Smooth muscle cell of the brain vasculature (primary cell): ENCODE measurements at places on chromosomes 2 and 18.
A peak's percentile ranks its signal among the peaks of the same experiment; 100 is the strongest.

DNA sequence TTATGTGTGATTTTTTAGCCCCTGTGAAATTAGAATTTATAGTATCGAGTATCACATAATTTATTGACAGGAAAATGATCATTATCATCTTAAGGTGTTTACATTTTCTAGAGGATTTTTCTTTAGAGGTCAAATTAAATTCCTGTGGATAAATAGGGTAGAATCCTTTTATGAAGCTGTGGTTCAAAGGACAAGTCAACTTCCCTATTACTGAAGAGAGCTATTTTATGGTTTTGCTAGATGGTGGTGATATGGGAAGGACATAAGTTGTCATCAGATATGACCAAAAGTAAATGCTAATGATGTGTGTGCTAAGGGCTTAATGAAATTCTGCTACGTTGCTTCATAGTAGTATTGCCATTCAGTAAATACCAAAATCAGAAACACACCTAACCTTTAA, 80.1 kb downstream of the EML4 start:
- no peak for DNase-seq

DNA sequence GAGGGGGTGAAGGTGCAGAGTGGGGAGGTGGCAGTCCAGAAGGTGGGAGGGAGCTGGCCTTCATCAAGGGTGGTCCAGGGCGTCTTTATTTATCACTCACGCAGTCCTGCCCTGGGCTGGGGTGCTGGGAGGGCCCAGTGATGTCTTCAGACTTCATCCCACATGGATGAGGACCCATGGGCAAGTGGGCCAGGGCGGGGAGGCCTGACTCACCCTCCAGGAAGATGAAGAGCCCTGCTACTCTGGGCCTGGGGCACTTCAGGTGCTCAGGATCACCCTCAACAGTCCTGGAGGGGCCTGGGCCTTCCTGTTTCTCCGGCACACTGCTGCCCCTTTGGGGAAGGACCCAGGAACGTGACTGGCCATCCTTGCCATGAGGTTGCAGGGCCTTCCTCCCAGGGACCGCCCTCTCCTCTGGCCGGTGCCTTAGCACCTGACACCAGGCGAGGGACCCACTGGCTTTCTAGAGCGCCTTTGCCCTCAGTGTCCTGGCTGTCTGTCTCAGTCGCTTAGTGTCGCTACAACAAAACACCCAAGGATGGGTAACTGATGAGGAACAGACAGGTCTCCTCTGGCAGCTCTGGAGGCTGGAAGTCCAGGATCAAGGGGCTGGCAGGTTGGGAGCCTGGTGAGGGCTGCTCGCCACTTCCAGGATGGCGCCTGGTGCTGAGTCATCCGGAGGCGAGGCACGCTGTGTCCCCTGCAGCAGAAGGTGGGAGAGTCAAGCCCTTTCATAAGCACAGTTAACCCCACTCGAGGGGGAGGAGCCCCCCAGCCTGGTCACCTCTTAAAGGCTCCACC, 57.8 kb upstream of the HS6ST1 start:
- DNase-seq, result no peak

GRCh38 chr18:4203568-4204437, 251.3 kb downstream of the DLGAP1 start:
- no peak for DNase-seq

- no peak for DNase-seq
These were observed 56.2 kb downstream of the EMILIN2 start for GRCh38 chr18:2903006-2903405.

- DNase-seq, result no peak
These were observed 297.6 kb upstream of the SKOR2 start for GRCh38 chr18:47549021-47549540.

GRCh38 chr2:233119123-233119522, 59.0 kb downstream of the INPP5D start:
- DNase-seq, result no peak

DNA sequence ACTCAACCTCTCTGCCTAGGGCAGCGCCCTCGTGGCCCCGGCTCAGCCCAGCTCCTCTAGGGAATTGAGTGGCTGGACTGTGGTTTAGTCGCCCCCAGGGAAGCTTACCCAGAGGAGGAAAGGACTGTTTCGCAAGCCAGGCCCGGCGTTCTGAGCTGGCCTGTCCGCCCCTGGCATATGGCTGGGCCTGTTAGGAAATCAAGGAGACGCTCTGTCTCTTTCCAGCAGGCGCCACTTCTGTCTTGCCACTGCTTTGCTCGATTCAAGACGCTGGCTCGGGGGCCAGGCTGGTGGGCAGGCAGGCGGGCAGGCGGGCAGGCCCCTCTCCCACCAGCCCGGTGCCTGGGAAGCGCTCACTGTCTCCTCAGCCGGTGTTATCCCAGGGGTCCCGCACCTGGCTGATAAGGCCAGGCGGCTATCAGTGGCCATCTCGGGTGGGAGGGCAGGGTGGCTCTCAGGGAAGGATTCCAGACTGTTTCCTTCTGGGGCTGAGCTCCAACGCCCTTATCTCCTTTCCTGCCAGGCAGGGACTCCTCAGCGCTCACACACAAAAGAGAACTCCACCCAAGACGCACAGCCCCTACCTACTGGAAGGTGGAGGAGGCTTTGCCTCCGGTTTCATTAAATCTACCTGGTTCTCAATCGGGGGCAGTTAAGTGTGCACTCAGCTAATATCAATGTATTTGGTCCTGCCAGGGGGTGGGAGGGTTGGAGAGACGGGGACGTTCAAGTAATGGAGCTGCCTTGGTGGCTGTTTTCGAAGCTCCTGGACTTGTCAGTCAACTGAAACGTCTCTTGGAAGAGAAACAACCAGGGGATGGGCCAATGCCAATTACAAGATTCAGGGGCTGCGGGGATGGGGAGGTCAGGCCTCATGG, 109.1 kb downstream of the SMAD7 start:
- DNase-seq, result no peak

DNA sequence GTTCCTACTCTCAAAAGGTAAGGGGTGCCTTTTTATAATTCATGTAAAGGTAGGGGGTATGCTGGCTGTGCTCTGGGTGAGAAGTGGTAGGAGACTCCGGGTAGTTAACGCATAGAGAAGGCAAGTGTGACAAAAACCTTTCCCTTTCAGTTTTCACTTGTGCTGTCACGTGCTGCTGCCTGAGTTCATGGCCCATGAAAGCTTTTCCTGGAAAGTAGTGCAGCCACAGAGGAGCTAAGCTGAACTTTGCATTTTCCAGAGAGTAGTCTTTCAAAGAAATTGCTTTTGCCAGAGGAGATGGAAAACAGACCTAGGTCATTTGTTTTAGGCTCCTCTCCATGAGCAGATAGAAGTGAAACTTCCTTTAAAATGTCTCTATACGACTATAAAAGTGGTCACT, 44.7 kb downstream of the THSD7B start:
- no peak for DNase-seq

DNA sequence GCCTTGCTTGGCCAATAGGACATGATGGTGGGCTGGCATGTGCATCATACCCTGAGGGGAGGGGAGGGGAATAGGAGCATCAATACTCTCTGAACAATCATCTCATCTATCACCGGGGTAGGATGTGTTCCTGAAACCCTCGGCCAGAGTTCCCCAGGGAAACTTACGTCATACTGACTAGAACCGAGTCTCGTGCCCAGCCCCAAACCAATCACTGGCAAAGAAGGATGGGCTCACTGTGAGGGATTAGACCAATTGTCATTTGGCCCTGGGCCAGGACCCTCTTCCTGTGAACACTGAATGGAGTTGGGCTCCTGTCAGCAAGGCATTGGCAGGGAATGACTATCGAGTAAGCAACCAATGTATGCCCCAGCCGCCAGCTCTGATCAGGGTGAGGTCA, 261.5 kb downstream of the MYCN start:
- DNase-seq, result no peak

DNA sequence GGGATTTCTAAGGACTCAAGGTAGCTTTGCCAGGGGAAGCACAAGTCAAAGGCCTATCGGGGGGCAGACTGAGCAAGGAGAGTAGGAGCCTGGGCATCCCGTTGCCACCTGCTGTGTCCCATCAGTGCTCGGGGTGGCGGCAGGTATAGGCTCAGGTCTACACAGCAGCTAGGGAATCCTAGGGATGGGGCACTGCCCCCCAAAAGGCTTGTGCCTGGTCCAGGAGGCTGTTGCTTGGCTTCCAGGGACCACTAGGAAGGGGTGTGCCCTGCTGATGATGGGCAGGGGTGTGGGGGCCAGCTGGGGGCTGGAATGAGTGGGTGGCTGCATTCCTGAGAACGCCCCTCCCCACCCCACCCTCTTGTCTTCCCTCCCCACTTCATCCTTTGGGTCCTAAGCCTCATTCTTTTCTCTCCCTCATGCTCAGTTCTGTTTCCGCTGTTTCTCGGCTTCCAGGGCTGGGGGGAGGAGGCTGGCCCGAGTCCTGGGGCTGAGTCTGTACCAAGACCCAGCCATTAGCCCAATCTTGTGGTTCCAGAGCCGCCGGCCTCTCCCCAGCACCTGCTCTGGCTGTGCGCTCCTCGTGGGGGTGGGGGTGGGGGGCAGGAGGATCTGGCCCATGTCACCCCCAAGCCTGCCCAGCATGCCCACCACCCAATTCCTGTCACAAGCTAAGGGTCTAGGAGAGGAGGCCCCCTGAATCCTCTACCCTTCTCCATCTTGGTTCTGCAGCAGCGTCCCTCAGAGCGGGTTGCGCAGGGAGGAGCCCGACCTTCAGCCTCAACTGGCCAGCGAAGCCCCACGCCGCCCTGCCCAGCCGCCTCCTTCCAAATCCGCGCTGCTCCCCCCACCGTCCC, 12.8 kb downstream of the SPEG start:
- DNase-seq, result no peak

- no peak for DNase-seq
These were observed 8.8 kb upstream of the ZNF516 start for GRCh38 chr18:76503649-76504386.

DNA sequence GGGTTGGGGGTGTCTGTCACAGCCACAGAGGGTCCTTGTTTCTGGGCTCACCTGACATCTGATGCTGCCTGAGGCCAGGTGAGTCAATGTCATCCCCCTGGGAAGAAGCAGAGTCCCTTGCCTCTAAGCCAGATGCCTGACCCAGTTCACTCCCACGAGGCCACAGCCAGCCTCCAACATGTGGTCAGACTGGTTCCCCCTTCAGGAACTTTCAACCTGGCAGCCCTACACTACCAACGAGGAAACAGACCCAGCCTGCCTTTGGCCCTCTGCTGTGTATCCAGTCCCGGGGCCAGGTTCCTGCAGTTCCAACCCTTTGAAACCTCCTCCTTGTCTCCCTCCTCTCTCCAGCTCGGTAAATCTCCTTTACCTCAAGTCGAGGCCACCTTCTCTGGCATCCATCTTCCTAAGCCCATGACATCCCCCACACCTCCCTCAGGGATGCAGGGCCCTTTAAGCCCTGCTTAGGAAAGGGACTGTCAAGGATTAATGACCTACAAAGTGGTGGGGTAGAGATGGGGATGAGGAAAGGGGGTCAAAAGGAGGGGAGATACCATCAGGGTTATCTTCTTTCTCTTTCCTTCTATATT, 49.2 kb upstream of the SMAD2 start:
- no peak for DNase-seq

- DNase-seq, result no peak
These were observed 29.7 kb downstream of the NAB1 start for GRCh38 chr2:190678444-190679162.

DNA sequence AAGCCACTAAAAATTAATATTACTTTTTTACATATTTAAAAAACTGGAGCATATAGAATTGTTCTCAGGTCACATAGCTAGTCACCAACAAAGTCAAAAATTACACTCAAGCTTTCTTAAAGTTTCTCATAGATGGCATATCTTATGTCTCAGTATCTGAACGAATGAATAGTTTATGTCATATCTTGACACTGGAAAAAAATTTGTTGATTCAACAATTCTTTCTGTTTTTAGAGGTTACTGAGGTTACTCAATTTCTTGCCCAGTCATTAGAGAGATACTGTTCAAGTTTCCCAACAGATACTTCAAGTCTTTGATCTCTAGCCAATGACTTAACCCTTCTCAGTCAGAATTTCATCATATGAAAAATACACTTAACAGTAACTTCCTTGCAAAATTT, 113.1 kb upstream of the XIRP2 start:
- DNase-seq, result no peak

- DNase-seq, result no peak
These were observed 480.4 kb upstream of the TRIB2 start for GRCh38 chr2:12236136-12236844.

GRCh38 chr2:28606986-28607441, 111.2 kb downstream of the PLB1 start:
- DNase-seq, result no peak

GRCh38 chr18:7908681-7909299, 341.7 kb downstream of the PTPRM start:
- no peak for DNase-seq

DNA sequence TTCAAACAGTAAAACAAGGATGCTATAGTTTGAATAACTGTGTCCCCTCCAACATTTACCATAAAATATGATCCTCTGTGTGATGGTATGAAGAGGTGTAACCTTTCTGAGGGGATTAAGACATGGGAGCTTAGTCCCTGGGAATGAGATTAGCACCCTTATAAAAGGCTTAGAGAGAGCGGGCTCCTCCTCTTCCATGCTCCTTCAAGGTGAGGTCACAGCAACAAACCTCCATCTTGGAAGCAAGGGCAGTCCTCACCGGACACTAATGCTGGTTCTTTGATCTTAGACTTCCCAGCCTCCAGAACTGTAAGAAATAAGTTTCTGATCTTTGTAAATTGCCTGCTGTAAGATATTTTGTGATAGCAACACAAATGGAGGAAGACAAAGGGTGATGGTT, 700.3 kb downstream of the TMEM182 start:
- no peak for DNase-seq

DNA sequence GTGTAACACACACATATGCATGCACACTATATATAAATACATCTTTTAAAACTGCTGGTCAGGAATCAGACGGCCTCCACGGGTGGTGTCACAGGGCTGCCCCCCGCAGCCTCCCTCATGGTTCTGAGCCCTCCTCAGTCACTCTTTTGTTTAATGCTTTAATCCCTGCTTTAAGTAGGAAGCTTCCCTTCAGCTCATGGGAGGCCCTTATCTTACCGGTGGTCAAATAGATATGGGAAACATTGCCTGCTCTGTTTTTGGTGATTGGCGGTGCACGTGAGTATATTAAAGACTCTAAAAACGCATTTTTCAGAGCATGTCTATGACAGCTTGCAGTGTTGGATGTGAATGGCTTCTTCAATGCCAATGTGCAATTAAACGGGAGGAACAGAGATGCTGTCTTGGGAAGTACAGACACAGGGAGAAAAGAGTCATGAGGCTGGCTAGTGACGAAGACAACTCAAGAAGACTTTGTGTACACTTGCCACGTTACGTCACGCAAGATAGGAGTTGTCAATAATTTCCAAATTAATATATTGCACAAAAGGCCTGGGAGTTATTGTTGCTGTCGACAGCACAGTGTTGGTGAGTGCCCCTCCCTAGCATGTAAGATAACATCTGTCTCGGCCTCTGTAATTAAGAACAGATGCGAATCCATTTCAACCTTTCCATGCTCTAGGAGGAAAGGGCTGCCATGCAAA, 23.3 kb downstream of the GNLY start:
- DNase-seq, result no peak

- peak; percentile 50 for DNase-seq
These were observed 28.7 kb upstream of the CABLES1 start for GRCh38 chr18:23106575-23106974.

GRCh38 chr18:13379930-13380690, 161.6 kb downstream of the LDLRAD4 start:
- no peak for DNase-seq
